NCI-H446 (cell line): ENCODE measurements at places on chromosomes 3 and 15.
A peak's percentile ranks its signal among the peaks of the same experiment; 100 is the strongest.

- DNase-seq, result no peak
Observed at GRCh38 chr3:154779571-154779970, 300.5 kb upstream of the MME start.

- no peak for DNase-seq
Observed at GRCh38 chr3:131421301-131421700, 39.7 kb downstream of the NUDT16 start.

DNA sequence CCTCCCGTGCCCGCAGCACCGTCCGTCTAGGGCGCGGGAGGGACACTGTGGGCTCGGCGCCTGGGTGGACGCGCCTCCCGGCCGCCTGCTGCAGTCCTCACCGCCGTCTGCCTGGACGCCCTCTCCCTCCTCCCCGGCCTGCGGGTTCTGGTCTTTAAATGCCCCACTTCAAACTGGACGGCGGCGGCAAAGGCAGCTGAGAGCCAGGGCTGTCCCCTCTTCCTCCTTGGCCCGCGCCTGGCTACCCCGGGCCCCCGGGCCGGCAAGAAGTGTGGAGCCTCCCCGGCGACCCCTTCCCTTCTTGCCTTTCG lies 426 bp downstream of the CBLB start:
- DNase-seq, result peak; percentile 30

DNA sequence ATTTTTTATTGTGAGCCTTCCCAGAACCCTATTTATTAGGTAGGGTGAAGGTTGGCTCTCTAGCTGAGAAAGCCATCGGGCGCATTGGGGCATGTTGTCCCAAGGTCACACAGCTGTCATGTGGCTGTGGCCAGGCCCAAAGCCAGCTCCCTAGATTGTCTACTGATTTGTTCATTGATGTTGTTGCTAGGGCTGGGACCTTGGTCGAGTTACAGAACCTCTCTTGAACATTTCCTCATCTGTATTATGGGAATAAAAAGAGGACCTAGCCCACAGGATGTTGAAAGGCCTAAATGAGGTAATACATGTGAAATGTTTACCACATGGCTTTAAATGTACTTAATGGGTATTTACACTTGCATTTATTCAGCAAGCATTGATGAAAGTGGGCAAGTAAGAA lies 252.5 kb downstream of the SUCLG2 start:
- no peak for DNase-seq

GRCh38 chr15:45128971-45129639 lies 574 bp downstream of the DUOXA1 start:
- DNase-seq, result no peak

DNA sequence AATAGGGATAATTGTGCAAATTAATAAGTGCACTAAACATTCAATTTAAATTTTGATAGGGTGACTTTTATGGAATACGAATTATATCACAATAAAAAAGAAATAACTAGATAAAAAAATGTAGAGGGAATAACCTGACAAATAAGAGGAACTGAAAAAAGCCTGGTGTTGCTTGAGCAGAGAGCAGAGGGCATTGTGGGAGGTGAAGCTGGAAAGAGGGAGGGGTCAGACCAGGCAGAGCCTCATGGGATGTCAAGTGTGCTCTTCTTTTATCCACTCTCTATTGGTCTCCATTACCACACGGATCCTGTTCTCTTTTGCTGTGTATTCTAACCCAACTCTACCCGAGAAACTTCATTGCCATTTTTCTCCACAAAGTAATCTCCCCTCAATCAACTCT lies 264.0 kb upstream of the CRBN start:
- no peak for DNase-seq

- DNase-seq, result no peak
Observed at GRCh38 chr3:108940166-108940565, 13.5 kb downstream of the GUCA1C start.

GRCh38 chr15:64763874-64764273 lies 11.5 kb downstream of the RBPMS2 start:
- no peak for DNase-seq

GRCh38 chr3:103919327-103919726 lies 1447.4 kb upstream of the ALCAM start:
- no peak for DNase-seq

GRCh38 chr3:110886222-110886893 lies 185.3 kb upstream of the NECTIN3 start:
- DNase-seq, result no peak

DNA sequence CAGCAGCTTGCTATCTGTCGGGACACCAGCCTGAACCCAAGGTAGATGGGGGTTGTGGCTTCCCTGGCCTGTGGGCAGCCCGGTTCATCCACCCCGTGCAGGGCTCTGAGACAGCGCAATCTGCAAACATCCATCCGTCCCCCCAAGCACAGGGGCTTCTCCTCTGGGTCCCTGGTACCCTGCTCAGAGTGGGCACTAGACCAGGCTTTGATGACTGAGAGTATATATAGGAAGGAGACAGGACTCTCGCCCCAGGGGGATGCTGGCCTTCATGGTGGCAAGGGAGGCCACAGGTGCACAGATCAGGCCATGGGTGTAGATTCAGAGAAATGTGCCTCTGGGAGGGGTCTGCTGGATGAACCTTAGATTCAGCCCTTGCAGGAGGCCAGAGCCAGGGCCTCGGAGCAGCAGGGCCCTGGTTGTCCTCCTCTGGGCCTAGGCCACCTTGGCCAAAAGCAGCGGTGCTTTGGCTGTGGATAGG lies 40.3 kb downstream of the CFAP100 start:
- DNase-seq, result no peak

GRCh38 chr3:54211097-54211496 lies 88.7 kb downstream of the CACNA2D3 start:
- no peak for DNase-seq

GRCh38 chr3:70603103-70603502 lies 290.7 kb upstream of the MDFIC2 start:
- DNase-seq, result no peak

DNA sequence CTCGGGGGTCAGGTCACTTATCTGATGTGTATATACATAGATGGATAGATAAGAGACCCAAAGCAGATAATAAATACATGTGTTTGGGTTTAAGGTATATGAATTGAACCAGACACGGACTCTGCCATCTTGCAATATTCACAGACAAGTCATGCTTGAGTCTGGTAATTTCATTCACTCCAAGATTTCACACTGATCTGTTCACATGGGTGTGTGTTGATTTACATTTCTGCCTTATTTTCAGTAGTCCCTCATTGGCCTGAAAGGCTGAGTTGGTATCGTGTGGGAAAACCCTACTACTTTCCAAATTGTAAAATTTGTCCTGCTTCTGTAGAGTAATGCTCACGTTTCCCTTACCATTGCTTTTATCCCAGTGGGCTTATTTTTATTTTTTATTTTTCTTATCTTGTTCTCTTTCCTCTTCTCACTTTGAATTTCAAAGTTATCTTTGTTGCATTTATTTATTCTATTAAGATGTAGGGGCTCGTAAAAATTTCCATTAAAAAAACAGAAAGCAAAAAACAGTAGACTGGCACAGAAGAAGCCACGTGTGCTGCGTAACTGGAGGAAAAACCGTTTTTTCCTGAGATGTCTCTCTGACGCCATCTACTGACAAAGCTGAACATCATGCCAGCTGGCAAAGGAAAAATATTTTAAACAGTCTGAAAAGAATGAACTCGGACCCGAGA lies 10.8 kb upstream of the MFSD1 start:
- peak; percentile 34 for DNase-seq

- DNase-seq, result no peak
Observed at GRCh38 chr15:82995938-82996337, 9.9 kb downstream of the RAMAC start.

DNA sequence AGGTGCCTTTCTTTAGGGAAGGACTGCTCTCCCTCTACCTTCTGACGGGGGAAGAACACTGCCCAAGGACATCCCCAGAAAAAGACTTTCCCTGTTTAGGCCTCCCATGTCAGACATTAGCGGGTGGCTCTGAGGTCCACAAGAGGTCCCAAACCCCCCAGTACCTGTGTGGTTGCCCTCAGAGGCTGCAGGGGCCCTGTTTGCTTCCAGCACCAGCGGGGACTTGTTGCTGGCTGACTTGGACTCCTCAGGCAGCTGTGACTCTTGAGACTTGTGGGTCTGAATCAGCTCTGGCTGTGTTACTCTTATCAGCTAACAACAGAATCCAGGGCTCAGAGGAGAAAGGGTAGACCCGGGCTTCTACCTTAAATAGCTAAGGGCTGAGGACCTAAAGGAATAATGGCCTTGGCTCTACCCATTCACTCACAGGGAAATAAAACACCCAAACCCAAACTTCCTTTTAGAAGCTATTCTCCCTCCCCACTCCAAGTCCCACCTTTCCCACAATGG lies 39.2 kb downstream of the SEMA3G start:
- DNase-seq, result no peak

GRCh38 chr3:12489368-12489767 lies 5.1 kb downstream of the TSEN2 start:
- DNase-seq, result no peak

- DNase-seq, result no peak
Observed at GRCh38 chr15:70710714-70711113, 52.6 kb downstream of the UACA start.

- peak; percentile 83 for DNase-seq
Observed at GRCh38 chr15:53833134-53833624, 73.7 kb upstream of the WDR72 start.

GRCh38 chr3:186930143-186930640 lies at the start of gene ST6GAL1:
Gene ST6GAL1, plus strand, starts transcription at chr3:186930526. Its CDS starts 112,178 bp downstream, at chr3:187042704.
- no peak for DNase-seq

DNA sequence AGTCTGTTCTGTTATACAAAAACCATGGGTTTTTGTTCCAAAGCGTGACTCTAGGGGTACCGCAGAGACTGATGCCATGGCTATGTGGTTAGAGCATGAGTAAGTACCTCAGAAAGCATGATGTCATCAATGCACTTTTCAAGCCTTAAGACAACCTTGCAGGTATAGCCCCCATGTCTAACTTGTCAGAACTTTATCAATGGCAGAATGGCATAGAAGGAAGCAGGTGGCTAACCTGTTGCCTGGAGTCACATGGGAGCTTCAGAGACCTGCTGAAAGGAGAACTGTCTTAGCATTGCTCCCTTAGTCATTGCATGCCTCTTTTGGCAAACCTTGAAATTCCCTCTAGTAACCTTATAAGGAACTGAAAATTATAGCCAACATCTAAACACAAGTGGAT lies 52.5 kb downstream of the EOMES start:
- no peak for DNase-seq

DNA sequence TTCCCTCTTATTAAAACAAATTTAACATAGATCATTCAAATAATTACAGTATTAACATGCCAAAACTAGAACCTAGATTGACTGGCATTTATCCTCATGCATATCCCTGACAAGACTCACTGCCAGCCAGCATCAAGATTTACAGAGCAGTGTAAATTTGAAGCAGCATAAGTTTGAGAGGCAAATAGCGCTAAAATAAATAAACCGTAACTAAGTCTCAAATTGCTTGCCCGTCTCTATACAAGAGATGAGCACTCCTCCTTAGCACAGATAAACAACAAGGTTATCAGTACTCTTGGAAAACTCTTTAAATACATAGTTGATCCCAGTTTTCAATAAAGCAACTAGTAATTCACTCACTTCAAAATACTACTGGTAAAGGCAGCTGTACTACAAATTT lies 29.6 kb downstream of the MSL2 start:
- no peak for DNase-seq

- DNase-seq, result no peak
Observed at GRCh38 chr3:150723946-150724345, 20.2 kb upstream of the ERICH6 start.
